ENCODE measurements at places on chromosomes 6 and 20.

- peak; percentile 10 for DNase-seq
Measured at GRCh38 chr6:133099573-133099972, 141.6 kb upstream of the EYA4 start.

DNA sequence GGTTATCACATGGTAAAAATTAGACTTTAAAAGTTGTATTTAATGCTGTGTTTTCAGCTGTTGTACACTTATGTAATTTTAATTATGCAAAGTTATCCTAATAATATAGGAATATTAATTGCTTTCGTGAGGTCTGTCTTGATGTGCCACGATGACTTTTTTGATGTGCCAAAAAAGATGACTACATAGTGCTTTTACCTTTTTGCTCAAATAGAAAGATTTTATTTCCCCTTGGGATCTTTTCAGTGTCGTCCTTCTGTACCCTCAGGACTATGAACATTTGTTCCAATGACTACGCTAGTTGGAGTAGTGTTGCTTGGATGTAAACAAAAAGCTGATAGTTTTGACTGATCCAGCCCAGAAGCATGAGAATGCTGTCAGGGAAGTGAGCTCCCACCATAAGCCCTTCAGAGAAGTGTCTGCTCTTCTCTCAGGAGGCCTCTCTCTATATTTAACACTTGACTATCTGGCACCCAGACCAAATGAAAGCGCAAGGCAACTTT lies 1.2 kb upstream of the CD164 start:
- DNase-seq, result no peak

DNA sequence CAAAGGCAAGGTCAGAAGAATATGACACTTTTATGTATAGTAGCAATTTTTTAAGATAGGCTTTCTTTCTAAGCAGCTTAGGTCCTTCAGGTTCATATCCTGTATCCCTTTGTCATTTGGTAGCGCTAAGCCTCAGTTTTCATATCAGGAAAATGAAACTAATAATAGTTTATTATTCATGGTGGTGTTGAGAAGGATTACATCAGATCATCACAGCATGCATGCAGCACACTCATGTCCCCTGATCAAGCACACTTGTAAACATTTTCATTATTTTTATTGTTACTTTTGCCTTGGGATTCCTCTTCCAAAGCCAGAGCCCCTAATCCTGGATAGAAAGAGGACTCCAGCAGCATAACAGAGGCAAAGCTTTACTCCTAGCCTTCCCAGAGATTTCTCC lies 70.2 kb upstream of the ADGRF1 start:
- no peak for DNase-seq

GRCh38 chr6:160455081-160455480 lies 106.9 kb downstream of the SLC22A3 start:
- no peak for DNase-seq

DNA sequence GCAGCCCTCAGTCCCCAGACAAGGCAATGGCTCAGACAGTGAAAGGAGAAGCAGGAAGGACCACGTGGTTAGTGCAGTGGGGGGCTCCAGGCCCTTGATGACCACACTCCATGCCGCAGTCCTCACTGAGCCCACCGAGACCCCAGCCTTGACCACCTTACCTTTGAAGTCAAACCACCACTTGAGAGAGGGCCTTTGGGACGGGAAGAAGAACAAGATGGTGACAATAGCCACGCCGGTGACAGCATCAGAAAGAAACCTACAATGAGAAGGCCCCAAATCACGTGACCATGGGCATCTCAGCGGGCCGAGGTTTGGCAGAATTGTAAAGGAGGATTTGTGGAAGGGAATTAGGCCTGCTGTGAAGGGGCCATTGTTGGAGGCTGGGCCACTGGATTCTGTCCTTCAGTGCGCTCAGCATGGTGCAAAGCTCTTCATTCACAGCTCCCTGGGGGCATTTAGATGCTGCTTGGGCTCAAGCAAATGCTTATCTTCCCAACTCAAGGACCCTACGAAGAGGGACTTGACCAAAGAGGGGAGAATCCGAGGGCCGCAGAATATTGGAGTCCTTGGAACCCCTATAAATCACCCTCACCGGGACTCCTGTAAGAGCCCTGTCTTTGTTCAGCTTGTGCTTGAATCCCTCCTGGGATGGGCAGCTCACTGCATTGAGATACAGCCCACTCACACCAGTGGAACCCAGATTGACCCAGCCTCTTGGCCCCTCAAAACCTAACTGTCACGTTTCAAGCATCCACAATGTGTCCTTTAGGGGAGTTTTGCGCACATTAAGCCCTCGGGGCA lies 33.2 kb upstream of the OCSTAMP start:
- DNase-seq, result no peak

- no peak for DNase-seq
Measured at GRCh38 chr6:3293271-3294155, 34.8 kb downstream of the PSMG4 start.

- DNase-seq, result no peak
Measured at GRCh38 chr6:163417595-163417994, 3.1 kb downstream of the QKI start.

DNA sequence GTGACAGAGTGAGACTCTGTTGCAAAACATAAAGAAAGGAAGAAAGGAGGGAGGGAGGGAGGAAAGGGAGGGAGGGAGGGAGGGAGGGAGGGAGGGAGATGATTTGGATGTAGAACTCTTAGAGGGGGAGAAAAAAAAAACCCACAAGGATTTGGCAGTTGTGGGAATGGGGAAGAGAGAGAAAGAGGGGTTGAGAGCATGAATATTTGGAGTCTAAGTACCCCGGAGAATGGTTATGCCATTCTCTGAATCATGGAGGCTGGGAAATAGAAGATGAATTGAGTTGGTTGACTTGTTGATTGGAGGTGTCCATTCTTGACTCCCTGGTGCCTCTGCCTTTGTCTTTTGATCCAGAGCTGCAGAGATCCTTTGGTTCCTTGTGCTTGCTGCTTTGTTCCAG lies 35.7 kb downstream of the RALY start:
- DNase-seq, result no peak

DNA sequence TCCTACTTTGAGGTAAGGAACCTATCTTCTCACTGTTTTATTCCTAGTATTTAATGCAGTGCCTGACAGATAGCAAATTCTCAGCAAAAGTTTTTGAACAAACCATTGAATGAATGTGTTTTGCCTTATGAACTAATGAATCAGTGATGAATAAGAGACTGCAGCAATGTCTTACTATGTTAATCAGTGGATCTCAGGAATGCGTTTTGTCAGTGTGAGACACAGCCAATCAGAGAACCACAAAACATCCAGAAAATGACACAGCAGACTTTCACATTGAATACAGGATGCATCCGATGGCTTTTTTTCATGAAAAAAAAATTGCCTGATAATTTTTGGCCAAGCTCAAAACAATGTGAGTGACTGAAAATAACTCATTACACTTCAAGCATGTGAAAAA lies 270.5 kb downstream of the BMP2 start:
- no peak for DNase-seq

DNA sequence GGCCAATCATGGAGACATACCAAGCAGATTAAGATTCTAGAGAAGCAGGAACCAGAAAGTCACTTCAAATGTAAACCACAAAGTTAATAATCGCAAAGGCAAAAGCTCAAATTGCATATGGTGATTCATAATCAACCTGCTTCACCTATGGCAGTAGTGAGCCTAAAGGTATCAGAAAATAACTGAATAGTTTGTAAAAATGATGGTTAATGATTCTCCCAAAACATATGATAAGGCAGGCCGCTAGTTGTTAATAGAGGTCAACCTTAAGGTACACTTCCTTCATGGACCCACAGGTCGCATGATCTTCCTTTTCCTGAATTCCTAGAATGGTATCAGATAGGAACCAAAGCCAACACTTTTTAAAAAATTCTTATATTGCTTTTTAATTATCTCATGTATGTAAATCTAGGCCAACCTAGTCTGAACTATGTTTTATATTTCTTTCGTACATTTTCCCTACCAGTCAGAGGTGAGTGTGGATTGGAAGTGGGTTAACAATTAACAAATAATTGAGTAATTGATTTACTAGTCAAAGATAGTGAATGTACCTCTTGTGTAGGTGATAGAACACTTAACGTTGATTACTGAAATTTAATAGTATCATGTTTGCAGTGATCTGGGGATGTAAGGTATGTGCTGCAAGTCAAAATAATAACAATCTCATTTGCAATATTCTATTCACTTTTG lies 16.4 kb downstream of the TAAR2 start:
- no peak for DNase-seq

GRCh38 chr6:157653521-157653920 lies 169.5 kb upstream of the SNX9 start:
- DNase-seq, result no peak

DNA sequence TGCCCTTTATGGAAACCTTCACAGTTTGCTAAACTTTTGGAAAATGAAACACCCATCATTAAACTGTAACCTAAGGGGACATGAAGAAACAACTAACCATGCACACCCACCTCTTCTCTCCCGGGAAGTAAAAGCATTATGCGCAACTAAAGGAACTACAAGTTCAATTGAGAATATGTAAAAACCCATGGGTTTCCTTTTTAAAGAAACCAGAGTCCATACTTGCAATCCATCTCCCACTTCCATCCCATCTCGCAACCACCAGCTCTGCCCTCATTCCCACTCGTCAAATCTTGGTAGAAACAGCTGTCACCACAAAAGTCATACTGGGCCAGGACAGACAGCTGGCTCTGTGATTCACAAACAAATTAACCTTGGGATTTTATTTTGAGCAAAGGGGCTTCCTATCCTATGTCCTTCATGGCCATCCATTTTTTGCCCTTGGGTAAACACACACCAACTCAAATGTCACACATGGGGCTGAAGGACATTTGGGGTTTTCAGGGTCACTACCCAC lies 81.5 kb downstream of the HAO1 start:
- no peak for DNase-seq

GRCh38 chr20:33992145-33992922 lies 1.4 kb upstream of the RALY start:
- no peak for DNase-seq

DNA sequence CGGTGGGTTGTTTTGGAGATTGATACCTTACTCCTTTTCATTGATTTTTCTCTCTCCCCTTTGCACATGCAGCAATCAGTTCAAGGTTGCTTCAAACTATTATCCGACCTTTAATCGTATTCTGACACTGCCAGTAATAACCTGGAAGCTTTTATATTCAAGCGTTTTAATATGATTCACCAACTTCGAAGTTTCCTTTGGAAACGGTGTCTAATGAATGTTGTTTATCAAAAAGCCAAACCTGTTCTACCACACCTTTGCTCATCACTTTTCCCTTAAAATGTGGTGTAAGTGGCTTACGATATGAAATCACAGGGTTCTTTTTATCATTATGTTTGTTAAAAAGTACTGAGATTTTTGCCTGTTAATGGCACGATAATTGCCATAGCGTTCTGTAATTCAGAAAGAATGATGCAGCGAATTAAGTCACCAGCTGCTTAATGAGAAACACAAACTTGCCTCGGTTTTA lies 660 bp downstream of the STXBP5 start:
- DNase-seq, result no peak

DNA sequence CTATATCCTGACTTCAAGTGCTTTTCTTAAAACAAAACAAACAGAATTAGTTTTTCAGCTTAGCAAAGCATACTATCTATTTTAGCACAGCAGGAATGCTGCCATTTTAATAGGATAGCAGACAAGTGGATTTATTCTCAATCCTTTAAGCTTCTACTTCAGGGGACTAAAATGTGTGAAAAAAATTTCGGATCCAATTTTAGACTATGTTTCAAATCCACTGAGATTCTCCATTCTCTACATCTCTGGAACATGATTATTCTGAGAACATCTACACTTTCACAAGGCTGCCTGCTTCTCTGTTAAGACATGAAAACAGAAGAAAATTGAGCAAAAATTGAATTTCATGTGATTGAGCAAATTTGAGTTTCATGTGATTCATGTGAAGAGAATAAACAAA lies 1321.3 kb downstream of the HACE1 start:
- no peak for DNase-seq

- DNase-seq, result no peak
Measured at GRCh38 chr6:161984713-161985112, 710.9 kb upstream of the AGPAT4 start.

- no peak for DNase-seq
Measured at GRCh38 chr6:516213-516612, 124.7 kb downstream of the IRF4 start.

- DNase-seq, result no peak
Measured at GRCh38 chr6:79610306-79611009, 20.7 kb upstream of the SH3BGRL2 start.

All from HuH-7 (cell line).